ENCODE measurements at places on chromosomes 5 and 9.

- DNase-seq, result peak; percentile 45
These were observed at the start of gene PCDHB10 for GRCh38 chr5:141192110-141192725. Gene PCDHB10, plus strand, starts transcription at chr5:141192353. Its CDS starts 200 bp downstream, at chr5:141192553.

DNA sequence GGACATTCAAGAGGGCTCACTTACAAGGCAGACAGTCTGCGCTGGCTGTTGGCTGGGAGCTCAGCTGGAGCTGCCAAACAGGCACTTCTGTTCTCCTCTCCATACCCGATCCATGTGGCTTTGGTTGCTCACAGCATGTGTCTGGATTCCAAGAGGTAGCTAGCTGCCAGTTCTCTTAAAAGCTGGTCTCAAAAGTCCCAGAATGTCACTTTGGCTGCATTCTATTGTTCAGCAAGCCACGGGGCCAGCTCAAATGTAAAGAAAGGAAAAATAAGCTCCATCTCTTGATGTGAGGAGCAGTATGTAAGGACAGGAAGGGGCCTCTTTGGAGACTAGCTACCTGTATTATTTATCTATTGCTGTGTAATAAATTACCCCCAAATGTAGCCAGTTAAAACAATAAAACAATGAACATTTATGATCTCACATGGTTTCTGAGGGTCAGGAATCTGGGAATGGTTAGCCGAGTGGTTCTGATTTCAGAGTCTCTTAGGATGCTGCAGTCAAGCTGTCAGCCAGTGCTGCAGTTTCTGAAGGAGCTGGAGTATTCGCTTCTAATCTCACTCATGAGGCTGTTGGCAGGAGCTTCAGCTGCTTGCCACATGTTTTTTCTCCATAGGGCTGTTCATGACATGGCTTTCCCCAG lies 112.7 kb upstream of the CLINT1 start:
- peak; percentile 4 for DNase-seq

DNA sequence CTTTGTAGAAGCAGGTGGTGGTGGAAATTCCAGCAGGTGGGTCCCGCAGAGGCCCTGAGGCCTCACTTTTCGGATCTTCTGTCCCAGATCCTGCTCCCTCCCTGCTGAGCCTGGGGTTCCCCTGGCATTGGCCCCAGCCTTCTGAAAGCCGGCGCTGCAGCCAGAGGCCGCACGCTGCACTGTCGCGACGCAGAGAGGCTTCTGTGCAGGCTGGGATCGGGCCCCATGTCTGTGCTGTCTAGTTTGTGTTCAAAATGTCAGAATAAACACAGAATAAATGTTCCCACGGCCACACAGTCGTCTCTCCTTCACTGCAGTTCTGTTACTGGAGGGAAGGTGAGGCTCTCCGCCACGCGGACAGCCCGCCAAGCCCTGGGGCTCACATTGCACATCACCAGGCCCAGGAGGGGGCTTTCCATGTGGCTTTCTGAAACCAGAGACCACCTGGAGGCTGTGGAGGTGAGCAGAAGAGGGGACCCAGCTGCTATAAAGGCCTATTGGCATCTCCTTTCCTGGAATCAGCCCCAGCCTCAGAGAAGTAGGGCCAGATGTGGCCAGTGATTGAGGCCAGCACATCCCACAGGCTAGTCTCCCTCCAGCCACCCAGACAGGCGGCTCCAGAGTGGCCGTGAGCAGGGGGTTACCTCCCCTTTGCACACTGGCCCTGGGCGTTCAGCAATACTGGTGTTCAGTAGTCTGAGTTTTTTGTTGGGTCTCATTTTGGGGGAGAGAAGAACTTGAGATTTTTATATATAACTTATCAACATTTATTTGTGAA lies 46.5 kb downstream of the USP20 start:
- DNase-seq, result no peak

GRCh38 chr9:35867538-35867937 lies 2.7 kb downstream of the OR13J1 start:
- DNase-seq, result no peak

DNA sequence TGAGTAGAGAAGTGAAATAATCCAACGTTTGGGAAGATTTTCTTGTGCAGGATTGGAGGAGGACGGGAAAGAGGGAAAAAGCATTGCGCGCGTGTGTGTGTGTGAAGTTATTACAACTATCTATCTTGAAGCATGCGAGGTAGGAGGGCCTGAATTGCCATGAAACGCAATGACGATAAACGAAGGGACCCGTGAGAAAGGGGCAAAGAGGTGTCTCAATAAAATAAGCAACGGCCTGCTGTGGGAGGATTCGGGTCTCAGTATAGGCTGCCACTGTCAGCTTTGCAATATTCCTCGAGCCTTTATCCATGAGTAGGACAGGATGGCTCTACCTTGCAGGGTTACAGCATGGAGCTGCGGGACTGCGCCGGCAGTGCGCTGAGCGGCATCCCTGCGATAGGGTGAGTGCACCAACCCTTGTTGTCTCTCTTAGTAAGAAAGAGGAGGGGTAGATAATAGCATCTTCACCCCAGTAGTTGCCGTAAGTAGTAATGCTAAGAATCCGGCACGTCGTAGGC lies 631 bp upstream of the RCL1 start:
- no peak for DNase-seq

DNA sequence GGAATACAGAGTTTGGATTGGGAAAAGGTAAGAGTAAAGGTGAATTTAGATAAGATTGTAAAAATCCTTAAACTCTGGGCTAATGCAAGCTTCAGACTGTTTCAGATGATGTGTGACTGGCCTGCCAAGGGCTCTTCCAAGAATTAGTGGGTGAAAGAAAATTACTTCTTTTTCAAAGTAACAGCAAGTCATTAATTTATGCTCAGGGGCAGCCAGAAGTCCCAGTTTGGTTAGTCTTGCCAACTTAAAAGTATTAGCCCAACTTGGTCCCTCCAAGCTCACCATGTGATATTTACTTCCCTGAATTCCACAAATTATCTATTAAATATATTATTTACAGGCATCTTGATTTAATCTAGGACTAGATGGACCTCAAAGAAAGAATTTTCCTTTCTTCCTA lies 947.8 kb downstream of the NR2F1-AS1 start:
- no peak for DNase-seq

DNA sequence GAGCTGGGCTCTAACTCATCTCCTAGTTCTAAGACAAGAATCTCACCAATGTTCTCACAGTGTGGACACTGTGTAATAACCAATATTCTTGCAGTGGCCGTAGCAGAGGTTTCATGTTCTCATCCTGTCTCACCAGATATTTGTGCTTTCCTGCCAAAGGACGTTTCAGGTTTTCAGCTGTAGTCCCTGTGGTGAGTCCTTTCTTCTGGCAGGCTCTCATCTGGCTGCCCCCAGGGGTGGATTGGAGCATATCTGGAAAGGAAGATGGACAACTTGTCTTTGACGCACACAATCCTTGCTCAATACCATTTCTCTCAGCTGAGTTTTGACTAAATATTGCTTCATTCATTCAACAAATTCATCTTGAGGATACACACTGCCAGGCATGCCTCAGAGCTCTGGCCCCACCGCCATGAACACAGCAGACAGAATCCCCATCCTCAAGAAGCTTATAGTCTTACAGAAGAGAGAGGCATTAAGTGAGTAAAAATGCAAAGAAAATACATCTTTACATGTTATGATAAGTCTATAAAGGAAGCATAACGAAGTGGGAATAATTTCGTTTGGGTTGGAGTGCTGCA lies 33.8 kb upstream of the NEURL1B start:
- DNase-seq, result no peak

GRCh38 chr5:54761213-54761701 lies 224.1 kb downstream of the ESM1 start:
- no peak for DNase-seq

- no peak for DNase-seq
These were observed 4.1 kb downstream of the PTCH1 start for GRCh38 chr9:95512709-95513095.

GRCh38 chr9:110641293-110641692 lies 27.3 kb upstream of the MUSK start:
- DNase-seq, result no peak

DNA sequence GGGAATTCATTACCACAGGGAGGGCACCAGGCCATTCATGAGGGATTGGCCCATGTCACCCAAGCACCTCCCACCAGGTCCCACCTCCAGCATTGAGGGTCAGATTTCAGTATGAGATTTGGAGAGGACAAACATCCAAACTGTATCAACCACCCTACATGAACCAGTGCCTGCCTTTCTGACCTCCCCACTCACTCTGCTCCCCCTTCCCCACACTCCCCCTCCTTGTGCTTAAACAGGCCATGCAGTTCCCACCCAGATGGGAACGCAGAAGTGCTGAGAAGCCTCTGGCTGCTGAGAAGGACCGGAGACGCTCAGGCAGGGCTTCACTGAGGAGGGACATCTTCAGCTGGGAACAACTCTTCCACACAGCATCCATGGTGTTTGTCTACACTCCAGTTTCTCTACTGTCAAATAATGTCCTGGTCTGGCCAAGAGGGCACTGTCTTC lies 30.0 kb upstream of the ADAMTS2 start:
- peak; percentile 54 for DNase-seq

GRCh38 chr5:31866166-31866565 lies 227.2 kb downstream of the PDZD2 start:
- no peak for DNase-seq

DNA sequence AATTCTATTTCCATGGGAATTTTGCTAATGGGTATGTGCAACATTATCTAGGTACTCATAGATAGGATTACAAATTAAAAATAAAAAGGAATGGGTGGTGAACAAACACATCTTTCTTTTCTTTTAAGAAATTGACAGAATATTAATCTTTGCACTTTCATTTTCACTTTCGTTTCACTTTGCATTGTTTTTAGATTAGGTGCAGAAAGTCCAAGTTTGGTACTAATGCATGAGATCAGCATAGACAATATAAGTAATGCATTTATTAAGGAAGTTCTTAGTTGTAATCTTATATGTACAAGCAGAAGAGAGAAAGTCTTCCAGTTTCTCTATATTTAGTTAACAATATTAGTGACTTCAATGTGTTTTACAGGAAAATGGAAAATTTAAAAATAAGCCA lies 196.5 kb downstream of the COMMD10 start:
- DNase-seq, result no peak

DNA sequence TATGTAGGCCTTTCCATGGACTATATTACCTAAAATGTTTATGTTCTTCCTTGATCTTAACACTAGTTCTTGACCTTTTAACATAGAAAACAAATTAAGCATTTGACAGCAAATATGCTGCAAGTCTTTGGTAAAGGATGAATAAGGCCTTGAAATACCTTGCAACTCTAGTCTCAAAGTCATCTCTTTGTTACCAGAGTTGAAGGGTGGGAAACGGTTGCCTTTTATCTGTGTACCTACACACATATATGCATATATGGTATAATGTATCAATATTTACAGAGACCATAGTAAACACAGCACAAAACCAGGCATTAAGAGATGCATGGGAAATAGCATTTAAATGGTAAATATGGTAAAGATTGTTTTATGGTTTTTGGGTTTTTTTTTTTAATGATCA lies 16.5 kb downstream of the KIF2A start:
- DNase-seq, result no peak

DNA sequence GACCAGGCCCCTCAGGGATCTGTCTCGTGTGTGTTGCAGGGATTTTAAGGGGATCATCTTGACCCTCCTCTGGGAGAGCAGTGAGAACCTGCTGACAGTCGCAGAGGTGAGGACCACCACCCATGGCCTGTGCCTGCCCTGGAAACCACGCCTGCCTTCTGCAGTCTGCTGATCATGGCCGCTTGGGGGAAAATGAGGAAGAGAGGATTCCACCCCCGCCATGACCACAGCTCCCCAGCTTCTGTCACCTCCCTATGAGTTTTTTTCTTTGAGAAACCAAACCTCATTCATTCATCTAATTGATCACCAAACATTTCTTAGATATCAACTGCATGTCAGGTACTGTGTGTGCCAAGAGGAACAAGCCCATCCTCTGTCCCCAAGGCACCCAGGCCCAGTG lies 46.3 kb upstream of the TDRD7 start:
- DNase-seq, result no peak

- DNase-seq, result peak; percentile 13
These were observed 96.7 kb upstream of the SMIM23 start for GRCh38 chr5:171688696-171689495.

DNA sequence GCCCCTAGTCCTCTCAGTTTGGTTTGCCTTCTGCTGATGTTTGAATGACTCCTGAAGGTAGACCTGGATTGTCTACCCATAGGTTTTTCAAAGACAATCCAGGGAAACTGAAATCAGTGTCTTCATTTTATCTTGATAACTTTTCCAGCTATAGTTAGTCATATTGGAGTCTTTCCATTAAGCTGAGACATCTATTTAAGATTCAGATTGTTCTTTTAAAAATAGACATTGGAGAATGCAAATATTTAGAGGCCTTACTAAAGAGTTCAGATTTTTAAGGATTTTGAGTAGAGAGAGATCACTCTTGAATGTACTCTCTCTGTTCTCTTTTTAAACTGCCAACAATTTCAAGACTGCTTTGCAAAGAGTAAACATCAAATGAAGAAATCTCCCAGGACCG lies 69.1 kb downstream of the GDNF start:
- DNase-seq, result no peak

- DNase-seq, result no peak
These were observed 12.2 kb upstream of the MIER3 start for GRCh38 chr5:56964173-56964572.

- DNase-seq, result peak; percentile 48
These were observed 683 bp downstream of the CLPTM1L start for GRCh38 chr5:1343931-1344901.

- DNase-seq, result no peak
These were observed 201.8 kb upstream of the NUDT12 start for GRCh38 chr5:103764403-103764802.

DNA sequence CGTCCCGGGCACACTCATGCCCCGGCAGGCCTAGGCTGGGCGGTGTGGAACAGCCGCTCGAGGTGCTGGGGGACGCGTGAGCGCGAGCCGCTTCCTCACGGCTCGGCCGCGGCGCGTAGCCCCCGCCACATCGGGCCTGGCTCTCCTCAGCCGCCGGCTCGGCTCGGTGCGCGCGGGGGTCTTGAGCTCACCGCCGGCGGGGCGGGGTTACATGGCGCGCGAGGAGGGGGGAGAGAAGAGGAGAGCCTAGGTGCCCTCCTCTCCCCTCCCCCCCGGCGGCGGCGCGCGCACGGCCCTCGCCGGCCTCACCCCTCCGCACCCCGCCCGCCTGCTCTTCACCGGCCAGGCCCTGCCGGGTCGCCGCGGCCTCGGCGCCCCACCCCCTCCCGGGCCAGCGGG lies 7.7 kb downstream of the RANBP6 start:
- peak; percentile 68 for DNase-seq

- DNase-seq, result no peak
These were observed 15.3 kb downstream of the ASPN start for GRCh38 chr9:92467041-92467440.

DNA sequence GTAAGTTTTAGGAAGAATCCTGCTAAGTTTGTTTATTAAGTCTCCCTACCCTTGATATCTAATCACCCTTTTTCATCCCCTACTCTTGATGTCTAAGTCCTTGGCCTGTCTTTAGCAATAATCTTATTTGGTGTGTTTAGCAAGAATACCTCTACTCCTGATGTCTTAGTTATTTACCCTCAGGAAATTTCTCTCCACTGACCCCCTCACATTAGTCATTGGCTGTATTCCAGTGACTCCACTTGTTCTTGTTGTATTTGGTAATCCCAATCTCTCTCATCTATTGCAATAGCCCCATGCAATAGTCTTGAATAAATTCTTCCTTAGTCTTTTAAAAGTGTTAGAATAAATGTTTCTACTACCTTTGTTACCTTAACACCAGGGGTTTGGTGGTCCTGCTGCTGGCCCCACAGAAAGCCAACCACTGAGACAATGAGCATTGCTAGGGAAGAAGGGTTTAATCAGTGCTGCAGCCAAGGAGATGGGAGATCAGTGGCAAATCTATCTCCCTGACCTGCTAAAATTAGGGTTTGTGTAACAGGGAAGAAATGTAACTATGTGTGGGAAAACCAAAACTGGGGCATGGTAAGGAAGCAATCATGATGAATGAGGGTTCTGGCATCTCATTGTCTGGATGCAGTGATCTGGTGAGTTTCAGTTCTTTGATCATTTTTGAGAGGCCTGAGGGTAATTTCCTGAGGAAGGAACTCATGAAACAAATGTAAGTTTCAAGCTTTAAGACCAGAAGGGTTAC lies 236.4 kb upstream of the DAB2 start:
- no peak for DNase-seq

All from NCI-H2171 treated with DMSO at 0.1 percent for 48 hours (cell line).